Calu3 (cell line): ENCODE measurements at places on chromosomes 16 and 17. TPM values are rescaled to one million over a fixed set of nuclear protein-coding genes. Genes with fewer than 3 reads are reported as not detected.
A peak's percentile ranks its signal among the peaks of the same experiment; 100 is the strongest.

Gene NPIPA3
- total RNA-seq, result 8.2 and 9.1 TPM in 2 replicates

Gene HIRIP3
- total RNA-seq, result 26.3 and 28.5 TPM in 2 replicates

Gene RAB26
- 10.8 and 12.3 TPM in 2 replicates for total RNA-seq

DNA sequence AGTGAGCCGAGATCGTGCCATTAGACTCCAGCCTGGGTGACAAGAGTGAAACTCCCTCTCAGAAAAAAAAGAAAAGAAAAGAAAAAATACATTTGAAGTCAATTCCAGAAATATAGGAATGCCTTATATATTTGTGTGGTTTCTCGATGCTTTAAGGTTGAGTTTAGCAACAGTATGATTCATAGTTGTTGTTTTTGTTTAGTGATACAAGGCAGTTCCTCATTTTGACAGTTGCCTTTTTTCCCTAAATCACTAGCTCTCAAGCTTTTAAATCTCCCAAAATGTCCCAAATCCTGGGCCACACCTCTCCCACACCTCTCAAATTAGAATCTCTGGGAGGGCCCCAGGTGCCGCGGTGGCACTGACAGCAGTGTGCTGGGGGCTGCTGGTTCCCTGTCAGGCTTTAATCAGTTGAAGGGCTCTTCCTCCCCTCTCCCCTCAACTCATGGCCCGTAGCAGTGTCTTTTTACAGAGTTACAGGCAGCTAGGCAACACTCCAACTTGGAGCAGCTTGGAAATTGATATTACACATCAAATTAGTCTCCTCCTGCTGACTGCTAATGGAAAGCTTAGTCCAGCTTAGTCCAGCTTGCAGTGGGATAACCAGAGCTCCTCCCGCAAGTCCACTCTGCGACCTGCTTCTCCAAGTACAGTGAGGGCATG lies 58.4 kb downstream of the EPN2 start:
- H3K36me3 ChIP-seq, result no peaks in the 10 kb centered on the region
- DNase-seq, result no peak
- no peak overlapping the region for H3K27ac ChIP-seq
- H3K4me3 ChIP-seq, result no peak overlapping the region

GRCh38 chr17:72916991-72917390 lies 175.5 kb downstream of the SLC39A11 start:
- DNase-seq, result no peak
- H3K27me3 ChIP-seq, result no peaks in the 10 kb centered on the region
- no peak overlapping the region for H3K4me3 ChIP-seq
- no peak overlapping the region for H3K27ac ChIP-seq

- no peak overlapping the region for H3K27ac ChIP-seq
- H3K4me3 ChIP-seq, result no peak overlapping the region
- H3K4me1 ChIP-seq, result no peaks in the 10 kb centered on the region
- no peaks in the 10 kb centered on the region for H3K36me3 ChIP-seq
- DNase-seq, result no peak
- H3K27me3 ChIP-seq, result peaks cover 90% of the 10 kb centered on the region
These were observed 52.8 kb downstream of the GSG1L start for GRCh38 chr16:28010671-28011070.

- peaks cover 39% of the 10 kb centered on the region for H3K4me1 ChIP-seq
- peaks cover 46% of the 10 kb centered on the region for H3K36me3 ChIP-seq
- H3K27me3 ChIP-seq, result no peaks in the 10 kb centered on the region
- DNase-seq, result no peak
- peak overlapping the region; percentile 100 for H3K27ac ChIP-seq
These were observed 618 bp downstream of the GGA3 start for GRCh38 chr17:75260641-75261335.

DNA sequence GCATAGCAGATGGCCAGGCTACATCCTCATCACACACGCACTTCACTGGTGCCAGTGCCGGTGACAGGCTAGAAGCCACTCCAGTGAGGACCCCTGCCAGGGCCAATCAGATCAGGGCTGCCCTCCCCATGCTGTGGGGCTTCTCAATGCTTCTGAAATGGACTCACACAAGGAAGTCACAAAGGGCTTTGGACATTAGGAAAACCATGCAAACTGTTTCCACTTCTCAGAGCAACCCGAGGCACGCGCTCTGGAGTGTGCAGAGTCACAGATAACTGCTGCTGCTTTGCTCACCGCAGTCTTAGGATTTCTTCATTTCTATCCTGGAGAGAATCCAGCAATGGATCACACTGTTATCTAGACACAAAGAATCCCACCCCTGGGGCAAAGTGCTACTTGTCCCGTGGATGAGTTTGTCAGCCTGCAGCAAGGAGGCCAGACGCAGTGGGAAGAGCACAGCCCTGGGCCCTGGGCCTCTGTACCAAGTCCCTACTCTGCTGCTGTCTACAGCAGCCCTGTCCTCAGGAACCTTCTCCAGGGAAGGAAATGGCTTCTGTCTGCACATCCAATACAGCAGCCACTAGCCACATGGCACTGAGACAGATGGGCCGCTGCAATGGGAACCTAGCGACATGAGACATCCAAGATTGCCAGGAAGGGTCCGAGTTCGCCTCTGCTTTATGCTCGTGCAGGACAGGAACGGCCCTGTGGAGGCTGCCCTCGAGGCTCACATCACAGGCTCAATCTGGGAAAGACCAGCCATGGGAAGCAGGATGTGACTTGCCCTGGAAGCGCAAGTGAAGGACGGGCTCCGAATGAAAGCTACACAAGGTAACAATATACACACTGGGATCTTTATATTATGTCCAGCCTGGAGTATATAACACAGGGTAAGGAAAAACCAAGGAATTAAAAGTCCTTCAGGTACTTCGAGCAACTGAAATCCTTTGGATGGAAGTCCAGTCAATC lies 169.3 kb downstream of the ZFHX3 start:
- DNase-seq, result no peak
- peak overlapping the region; percentile 77 for H3K27ac ChIP-seq
- H3K36me3 ChIP-seq, result peaks cover 11% of the 10 kb centered on the region
- H3K4me1 ChIP-seq, result peaks cover 29% of the 10 kb centered on the region
- H3K4me3 ChIP-seq, result no peak overlapping the region
- no peaks in the 10 kb centered on the region for H3K27me3 ChIP-seq

DNA sequence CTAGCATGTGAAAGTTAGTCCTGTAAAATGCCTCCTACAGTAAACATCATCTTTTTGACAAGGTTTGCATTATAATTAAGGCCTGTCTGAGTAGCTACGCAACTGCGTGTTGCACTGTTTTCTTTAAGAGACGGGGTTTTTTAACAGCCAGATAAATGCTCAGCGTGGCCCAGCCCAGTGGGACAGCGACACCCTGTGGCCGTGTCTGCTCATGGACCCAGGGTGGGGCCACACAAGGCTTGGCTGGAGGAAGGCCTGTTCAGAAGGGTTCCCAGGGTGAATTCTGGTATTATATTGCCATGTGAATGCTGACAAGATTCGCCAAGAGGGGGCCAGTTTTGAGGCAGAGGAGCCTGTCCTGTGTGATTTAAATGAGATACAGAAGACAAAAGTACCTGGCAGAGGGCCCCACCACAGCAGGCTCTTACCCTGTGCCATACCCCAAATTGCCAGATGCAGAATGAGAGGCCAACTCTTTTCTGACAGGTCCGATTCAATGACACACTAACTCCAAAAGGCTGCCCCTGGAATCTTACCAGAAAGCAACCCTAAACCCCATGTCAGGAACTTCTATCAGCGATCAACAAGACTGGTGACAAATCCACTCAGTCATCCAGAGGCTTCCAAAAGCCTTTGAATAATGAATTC lies 65.9 kb upstream of the IRX6 start:
- H3K36me3 ChIP-seq, result no peaks in the 10 kb centered on the region
- no peaks in the 10 kb centered on the region for H3K4me1 ChIP-seq

DNA sequence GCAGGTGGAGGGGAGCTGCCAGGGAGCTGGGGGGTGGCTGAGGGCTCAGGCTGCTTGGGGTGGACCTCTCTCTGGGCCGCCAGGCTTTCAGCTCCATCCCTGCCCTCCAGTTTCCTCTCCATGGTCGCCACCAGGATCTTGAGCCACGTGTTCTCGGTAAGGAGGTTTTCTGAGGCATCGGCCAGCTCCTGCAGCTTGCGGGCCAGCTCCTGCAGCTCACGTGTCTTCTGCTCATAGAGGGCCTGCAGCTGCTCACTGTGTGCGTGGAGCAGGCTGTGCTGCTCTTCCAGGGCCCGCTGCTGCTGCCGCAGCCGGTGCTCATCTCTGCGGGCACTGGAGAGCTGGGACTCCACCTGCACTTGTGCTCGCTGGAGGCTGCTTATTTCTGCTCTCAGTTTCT lies 11.0 kb downstream of the SNN start:
- no peaks in the 10 kb centered on the region for H3K27me3 ChIP-seq
- H3K27ac ChIP-seq, result no peak overlapping the region
- H3K4me1 ChIP-seq, result peaks cover 57% of the 10 kb centered on the region

DNA sequence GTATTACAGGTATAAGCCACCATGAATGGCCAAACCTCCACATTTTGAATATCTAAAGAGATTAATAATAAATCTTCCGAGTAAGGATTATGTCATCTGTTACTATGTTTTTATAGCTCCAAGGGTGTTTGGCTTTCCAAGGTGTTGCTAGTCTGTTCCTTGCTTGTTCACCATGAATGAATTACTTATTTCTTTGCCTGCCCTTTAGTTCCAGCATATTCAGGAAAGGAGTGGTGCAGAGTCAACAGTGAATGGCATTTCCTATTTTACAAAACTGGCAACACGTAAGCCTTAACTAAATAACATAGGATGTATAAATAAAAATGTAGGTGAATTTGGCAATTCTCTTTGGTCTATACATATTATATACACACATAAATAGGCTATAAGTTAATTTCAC lies 70.3 kb downstream of the MYO1D start:
- H3K4me1 ChIP-seq, result peaks cover 36% of the 10 kb centered on the region
- peak; percentile 33 for DNase-seq
- H3K36me3 ChIP-seq, result no peaks in the 10 kb centered on the region
- H3K4me3 ChIP-seq, result no peak overlapping the region

DNA sequence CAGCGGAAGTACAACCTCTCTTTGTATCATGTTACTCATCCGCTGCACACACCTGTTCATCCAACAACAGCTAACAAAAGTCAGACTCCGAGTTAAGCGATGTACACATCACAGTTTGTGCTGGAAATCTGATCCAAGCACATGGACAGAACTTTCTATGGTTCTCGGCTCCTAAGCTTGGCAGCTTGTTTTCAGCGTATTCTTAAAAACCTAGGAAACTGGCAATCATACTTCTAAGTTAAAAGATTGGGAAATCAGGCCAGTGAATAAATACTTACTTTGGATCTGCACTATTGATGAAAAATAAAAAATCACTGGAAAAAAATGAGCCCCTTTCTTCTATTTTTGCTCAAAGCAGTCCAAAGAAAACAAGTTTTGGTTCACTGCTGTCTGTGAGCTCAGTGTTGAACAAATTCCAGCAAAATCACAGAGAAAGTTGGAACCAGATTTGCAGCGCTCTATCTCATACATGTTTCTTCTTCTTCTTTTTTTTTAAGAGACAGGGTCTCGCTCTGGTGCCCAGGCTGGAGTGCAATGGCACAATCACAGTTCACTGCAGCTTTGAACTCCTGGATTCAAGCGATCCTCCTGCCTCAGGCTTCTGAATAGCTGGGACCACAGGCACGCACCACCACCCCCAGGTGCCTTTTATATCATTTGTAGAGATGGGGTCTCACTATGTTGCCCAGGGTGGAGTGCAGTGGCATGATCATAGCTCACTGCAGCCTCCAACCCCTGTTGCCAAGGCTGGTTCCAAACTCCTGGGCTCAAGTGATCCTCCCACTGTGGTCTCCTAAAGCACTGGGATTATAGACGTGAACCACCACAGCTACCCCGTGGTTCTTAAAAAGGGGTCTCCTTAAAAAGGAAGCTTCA lies 71.6 kb upstream of the CREBBP start:
- peaks cover 81% of the 10 kb centered on the region for H3K27me3 ChIP-seq
- peaks cover 21% of the 10 kb centered on the region for H3K4me1 ChIP-seq
- no peak overlapping the region for H3K27ac ChIP-seq
- no peak for DNase-seq
- peaks cover 5% of the 10 kb centered on the region for H3K36me3 ChIP-seq

DNA sequence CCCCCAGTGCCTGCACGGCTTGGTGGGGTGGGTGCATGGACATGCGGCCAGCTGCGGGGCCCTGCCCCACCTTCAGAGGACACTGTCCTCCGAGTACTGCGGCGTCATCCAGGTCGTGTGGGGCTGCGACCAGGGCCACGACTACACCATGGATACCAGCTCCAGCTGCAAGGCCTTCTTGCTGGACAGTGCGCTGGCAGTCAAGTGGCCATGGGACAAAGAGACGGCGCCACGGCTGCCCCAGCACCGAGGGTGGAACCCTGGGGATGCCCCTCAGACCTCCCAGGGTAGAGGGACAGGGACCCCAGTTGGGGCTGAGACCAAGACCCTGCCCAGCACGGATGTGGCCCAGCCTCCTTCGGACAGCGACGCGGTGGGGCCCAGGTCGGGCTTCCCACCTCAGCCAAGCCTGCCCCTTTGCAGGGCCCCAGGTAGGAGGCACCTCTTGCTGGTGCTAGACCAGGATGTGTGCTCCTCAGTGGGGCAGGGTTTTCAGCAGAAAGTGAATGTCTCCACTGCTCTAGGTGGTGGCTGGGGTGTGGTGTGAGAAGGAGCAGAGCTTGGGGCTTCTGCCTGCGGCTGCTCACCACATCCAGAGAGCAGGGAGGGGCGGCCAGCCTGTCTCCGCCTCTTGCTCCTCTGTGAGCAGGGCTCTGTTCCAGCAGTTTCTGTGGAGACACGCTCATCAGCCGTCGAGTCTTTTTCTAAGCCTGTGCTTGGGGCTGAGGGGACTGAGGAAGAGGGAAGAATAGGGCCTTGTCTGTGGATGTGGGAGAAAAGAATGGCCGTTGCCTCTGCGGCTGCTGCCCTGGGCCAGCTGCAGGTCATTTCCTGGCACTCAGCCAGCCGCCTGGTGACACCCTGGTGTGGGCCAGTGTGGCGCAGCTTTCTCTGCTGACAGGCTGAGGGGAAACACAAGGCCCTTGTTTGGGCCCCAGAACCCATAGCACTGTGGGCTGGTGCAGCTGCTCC lies 2.2 kb downstream of the ZNF276 start:
- peaks cover 32% of the 10 kb centered on the region for H3K4me1 ChIP-seq
- H3K27me3 ChIP-seq, result no peaks in the 10 kb centered on the region
- peak overlapping the region; percentile 81 for H3K27ac ChIP-seq
- H3K4me3 ChIP-seq, result peak overlapping the region; percentile 81

DNA sequence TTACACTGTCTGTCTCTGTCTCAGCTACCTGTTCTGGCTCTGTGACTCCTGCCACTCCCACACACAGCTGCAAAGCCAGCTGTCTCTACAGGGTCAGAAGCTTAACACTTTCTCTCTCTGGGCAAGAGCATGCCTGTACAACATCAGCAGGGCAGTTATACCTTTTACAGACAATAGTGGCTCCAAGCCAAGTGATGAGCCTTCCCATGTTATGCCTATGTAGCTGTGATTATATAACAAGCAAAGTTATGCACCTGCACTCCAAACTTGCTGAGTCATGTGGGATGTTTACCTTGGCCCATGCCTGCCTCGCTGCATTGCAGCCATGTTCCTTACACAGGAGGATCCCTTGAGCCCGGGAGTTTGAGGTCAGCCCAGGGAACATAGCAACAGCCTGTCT lies 31.8 kb upstream of the APPBP2 start:
- H3K36me3 ChIP-seq, result peaks cover 5% of the 10 kb centered on the region
- peaks cover 7% of the 10 kb centered on the region for H3K4me1 ChIP-seq
- H3K27ac ChIP-seq, result no peak overlapping the region
- H3K4me3 ChIP-seq, result no peak overlapping the region
- DNase-seq, result no peak
- H3K27me3 ChIP-seq, result no peaks in the 10 kb centered on the region

GRCh38 chr17:18896146-18896545 lies 38.2 kb downstream of the PRPSAP2 start:
- H3K27ac ChIP-seq, result no peak overlapping the region
- peaks cover 14% of the 10 kb centered on the region for H3K36me3 ChIP-seq
- H3K27me3 ChIP-seq, result no peaks in the 10 kb centered on the region
- H3K4me3 ChIP-seq, result no peak overlapping the region
- no peak for DNase-seq

- no peak overlapping the region for H3K27ac ChIP-seq
- DNase-seq, result no peak
- H3K27me3 ChIP-seq, result no peaks in the 10 kb centered on the region
These were observed 14.0 kb upstream of the TMEM94 start for GRCh38 chr17:75442168-75443103.
